ENCODE measurements at places on chromosomes 6 and 20.

DNA sequence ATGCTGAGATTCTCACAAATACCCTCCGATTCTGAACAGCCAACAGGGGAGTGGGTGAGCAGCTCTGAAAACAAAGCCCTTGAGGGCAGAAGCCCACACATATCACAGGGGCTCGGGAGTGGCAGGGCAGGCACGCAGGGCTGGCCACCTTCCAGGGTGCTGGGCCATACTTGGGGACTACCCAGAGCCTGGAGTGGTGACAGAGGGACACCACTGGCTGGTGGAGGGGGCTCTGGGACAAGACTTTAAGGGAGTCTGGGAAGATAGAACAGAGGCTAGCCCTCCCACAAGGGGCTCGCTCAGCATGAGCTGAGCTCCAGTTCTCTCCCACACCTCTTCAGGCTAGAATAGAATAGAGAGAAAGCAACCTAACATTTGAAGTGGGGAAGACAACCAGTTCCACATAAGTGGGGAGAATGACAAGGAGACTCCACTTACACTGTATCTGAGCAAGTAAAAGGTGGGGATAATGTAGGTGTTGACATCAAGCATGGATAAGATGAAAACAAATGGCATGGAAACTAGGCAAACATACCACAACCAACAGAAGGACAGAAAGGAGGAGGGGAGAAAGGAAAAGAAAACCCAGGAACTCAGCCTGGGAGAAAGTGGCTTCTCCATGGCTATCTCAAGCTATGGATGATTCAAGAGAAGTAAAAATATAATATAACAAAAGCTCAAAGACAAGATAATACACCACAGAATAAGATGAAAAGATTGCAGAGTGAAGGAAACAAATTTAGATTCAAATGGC, 7.0 kb downstream of the PPIL1 start:
- DNase-seq, result no peak

DNA sequence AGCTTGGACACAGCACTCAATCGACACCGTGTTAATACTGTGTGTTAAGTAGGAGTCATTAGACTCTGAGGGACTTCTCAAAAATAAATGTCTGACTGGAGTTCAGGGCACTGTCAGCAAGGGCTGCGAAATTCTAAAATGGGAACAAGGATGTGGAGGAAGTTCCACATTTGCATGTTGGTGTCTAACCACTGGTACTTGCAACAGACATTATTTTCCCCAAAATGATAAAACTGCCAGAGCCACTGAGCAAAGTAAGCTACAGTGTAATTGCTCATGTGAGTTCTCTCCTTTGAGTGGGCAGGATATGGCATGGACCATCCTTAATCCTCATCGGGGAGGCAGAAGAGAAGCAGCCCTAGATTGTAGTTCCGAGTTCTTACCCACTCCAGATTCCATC, 215.9 kb downstream of the SLC24A3 start:
- DNase-seq, result no peak

GRCh38 chr6:26264547-26264946, 100.5 kb upstream of the BTN3A2 start:
- no peak for DNase-seq

- DNase-seq, result no peak
Observed at GRCh38 chr6:53119349-53119748, 29.3 kb downstream of the GCM1 start.

GRCh38 chr6:113629975-113630737, 227.0 kb upstream of the MARCKS start:
- DNase-seq, result no peak

DNA sequence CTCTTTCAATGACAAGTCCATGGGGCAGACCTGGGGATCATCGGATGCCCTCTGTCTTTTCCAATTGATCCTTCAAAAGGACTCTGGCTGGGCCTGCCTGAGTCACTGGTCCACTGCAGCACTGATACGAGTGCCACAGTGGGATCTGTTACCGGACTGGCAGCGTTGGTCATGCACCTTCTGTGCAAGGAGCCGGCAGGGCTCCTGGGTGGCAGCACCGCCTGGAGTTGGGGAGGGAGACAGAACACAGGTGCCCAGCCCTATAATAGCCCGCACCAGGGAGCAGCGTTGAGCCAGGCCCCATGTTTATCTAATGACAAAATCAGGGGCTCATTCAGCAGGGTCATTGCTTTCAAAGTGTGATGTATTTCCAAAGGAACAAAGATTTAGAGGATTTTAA, 64.2 kb upstream of the NXT1 start:
- DNase-seq, result no peak

GRCh38 chr6:105211831-105212230, 32.0 kb upstream of the POPDC3 start:
- no peak for DNase-seq

GRCh38 chr20:5612581-5613301, 137.5 kb upstream of the SHLD1 start:
- DNase-seq, result no peak

DNA sequence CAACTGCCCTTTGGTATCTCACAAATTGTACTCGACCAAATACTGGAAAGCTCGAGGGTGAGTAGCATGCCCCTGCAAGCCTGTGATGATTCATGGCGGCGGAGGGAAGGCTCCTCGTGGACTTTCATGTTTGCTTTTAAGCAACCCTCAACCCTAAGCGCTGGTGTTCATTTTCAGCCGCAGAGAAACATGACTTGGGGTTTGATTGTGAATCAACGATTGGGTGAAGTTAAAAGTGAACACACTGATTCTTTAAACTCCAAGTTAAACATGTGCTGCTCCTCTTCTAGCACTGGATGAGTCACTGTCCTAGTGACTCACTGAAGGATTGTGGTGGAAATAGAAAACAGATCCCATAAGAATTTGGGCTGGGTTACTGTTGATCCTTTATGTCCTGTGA, 8.3 kb downstream of the CD109 start:
- DNase-seq, result peak; percentile 71

- no peak for DNase-seq
Observed at GRCh38 chr6:2729921-2730320, 20.8 kb downstream of the MYLK4 start.

GRCh38 chr6:132359886-132360285, 41.4 kb downstream of the MOXD1 start:
- no peak for DNase-seq

DNA sequence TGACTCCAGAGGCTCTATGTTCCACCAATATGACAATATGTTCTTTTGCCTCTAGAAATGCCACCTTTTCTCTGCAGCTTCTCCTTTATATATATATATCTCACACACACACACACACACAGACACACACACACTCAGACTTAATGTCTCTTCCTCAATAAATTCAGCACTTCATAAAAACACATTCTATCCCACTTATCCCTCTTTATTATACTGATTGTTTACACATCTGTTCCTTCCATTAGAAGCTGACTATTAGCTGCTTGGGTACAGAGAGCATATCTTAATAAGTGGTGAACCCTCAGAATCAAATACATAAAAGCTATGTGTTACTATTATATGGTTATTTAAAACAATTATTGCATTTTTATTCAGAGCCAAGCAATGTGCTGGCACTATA, 23.3 kb downstream of the NRSN1 start:
- no peak for DNase-seq

All from activated CD4-positive, alpha-beta T cell treated with anti-CD3 and anti-CD28 coated beads for 48 hours (primary cell).